Left lobe of liver (tissue), 2 donors: ENCODE measurements at places on chromosomes 2 and 18.

DNA sequence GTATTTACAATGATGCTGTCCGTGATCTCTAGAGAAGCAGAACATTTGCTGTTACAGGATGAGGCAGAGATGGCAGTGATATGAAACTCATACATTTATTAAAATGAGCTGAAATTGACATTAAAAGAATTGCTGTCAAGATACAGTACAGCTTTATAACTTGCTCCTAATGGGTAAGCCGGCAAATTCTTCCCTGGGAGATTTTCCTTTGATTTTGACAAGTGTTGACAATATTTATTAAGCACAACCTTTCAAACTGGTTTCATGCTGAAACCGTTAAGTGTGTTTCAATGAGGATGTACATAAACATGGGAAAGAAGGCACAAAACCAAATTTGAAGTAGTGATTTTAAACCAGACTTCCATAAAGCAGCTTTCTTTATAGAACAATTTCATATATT is 45.5 kb downstream of the SPHKAP start:
- DNase-seq = no peak

GRCh38 chr2:158772306-158773078 is 22.6 kb upstream of the DAPL1 start:
- DNase-seq = no peak

GRCh38 chr2:190846746-190847145 is 33.9 kb upstream of the GLS start:
- no peak for DNase-seq

DNA sequence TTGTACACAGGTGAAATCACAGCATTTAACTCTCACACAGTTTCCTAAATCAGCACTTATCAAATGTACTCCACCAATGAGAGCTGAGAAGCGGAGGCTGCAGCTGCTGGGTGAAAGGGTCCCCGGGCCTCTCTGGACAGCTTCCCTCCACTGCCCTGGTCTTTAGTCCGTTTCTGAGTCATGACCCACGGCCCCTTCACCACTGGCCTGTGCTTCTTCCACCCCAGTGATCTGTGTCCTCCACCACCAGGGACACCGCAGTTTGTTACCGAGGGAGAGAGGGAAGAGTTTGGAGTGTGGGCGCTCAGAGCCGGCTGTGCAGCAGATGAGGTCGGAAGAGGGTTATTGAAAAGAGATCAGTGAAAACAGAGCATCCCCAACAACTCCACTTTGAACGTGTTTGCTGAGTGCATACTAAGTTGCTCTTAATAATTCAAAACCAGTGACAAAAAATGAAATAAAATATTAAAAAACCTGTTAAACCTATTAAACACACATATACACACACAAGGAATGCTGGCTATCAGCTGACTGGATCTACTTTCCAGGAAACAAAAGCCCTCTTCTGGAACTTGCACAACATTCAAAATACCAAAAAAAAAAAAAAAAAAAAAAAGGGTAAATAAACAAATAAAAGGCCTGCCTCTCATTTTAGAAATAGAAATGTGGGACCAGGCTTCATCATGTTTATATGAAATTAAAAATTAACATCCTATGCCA is 54.1 kb downstream of the PXDN start:
- peak; percentile 32 for DNase-seq

DNA sequence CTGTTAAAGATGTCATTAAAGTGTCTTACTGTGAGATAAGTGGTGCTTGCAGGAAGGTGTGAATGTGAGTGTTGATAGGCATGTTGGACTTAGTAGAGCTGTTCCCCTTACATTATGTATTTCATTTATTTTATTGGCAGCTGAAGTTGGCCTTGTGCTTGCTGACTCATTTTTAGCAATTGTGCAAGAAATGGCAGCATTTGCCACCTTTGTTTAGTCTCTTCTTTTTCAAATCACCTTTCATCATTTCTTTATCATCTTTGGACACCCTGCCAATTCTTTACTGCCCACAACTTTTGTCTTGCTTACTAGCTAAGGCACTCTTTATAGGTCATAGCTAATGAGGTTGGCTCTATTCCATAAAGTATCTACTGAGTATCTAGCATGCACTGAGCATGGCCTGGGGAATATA is 130.3 kb upstream of the LYPD6 start:
- no peak for DNase-seq

DNA sequence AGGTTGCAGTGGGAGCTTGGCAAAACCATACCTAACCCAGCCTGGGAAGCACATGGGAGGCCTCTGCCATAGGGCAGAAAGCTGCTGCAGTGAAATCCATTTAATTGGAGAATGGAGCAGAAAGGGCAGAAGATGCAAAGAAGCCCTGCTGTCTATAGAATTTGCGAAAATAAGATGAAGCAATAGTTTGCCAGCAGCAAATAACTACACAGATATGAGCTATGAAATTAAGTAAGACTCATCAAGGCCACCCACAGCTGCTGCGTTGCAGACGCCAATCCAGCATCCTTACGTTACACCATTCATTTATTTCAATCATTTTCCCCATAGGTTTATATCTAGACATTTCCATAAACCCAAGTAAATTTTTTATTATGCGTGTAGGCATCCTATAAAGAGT is 21.1 kb downstream of the ATP8B1 start:
- DNase-seq = no peak

DNA sequence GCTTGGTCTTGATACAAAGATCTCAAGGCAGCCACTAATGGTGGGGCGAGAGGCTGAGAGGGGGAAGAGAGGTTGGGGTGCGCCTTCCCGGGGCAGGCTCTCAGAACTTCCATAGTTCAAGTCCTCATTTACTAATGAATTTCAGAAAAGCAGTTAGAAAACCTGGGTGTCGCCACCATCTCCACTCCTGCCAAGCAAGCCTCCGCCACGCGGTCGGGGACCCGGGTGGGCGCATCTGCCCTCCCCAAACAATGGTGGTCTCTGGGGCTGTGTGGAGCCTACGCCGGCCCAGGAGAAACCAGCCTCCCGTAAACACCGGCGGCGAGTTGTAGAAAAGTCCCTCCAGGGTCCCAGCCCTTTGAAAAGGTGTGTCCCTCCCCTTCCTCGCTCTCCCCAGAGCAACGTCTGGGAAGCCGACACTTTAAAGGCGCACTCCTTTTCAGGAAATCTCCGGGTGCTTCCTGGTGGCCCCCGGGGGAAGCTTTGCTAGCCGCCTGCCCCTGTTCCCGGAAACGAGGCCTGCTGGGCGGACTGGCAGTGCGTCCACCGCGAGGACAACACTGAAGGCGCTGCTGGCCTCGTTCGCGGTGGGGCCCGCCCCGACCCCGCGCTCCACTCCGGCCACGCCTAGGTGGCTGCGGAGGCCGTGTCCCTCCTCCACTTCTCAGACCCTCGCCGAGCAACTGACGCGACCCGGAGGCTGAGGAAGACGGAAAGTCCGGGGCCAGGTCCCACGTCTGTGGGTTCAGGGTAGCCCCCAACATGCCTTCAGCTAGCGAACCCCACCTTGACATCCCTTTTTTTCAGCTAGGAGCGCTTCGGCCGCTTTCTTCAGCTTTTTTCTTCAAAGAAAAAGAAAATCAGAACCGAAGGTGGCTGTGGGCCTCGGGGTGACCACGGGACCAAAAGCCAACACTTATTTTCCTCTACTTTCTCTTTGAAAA is 16.8 kb downstream of the EVX2 start:
- no peak for DNase-seq

DNA sequence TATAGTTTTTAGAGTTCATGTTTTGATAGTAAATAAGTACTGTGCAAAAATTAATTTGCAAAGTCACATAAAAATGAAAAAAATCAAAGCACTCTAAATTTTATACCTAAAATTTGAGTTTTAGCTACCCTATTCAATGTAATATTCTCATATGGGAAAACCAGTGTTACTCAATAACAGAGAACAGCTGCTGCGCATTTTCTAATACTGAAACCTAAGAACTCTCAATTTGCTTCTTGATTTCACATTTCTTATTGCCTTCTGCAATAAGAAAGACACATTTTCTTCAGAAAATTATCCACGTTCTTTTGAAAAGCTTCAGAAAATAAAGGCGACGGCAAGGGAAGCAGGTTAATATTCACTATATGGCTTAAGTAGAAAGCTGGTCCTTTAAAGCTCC is 199.1 kb upstream of the CCDC150 start:
- DNase-seq = no peak

DNA sequence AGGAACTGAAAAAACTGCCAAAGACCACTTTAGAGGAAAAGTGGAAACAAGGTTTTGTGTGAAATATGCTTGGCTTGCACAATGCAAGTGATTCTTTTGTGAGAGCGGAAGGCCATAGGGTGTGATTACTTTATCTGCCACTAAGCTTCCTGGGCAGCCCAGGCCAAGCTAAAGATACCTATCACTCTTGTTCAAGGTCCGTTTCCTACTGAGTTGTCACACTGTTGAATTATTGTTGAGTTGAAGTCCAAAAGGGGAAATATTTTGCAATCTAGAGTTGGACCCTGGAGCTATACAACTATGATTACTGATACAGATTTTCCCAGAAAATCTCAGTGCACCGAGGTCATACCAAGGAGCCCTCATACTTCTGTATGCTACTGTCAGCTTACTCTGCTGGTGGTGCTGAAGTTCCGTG is 72.7 kb upstream of the CTAGE1 start:
- DNase-seq = peak; percentile 70

GRCh38 chr2:9686061-9686460 is 55.3 kb upstream of the YWHAQ start:
- no peak for DNase-seq

- DNase-seq = no peak
Measured at GRCh38 chr2:55137024-55137958, 87.0 kb upstream of the RTN4 start.

- no peak for DNase-seq
Measured at GRCh38 chr2:61210332-61210981, 48.5 kb downstream of the C2orf74 start.

GRCh38 chr2:27029051-27029450 is 3.7 kb upstream of the TMEM214 start:
- DNase-seq = no peak

DNA sequence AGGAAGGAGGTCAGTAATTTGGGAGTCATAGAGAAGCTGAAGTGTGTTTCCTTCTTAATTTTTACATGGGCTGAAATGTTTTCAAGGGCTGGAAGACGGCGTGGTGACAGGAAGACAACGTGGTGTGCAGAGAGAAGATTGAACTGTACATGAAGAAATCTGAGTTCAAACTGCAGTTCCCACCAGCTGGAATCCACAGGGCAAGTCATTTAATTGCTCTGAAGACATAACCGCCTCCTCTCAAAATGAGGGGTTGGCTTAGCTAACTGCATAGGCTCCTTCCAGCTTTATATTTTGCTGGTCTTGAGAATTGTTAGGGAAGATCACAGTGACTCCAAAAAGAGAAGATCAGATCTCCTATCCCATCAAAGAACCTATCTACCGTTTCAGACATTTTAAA is 103.9 kb downstream of the SLC8A1 start:
- no peak for DNase-seq

DNA sequence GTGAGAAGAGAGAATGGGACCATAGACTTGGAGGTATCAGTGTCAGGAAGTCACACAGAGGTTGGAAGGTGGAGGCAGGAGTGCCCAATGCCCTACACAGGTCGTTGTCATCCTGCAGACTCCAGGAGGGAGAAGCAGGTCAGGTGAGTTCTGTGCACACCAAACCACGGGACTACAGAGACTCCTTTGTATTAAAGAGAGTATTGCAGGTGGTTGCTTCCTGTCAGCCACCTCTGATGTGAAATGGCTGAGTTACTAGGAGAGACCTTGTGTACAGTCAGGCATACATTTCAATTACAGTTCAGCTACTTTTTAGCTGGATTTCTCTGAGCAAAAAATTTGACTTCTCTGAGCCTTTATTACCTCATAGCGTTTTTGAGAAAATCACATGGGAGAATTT is 51.6 kb downstream of the SPP2 start:
- no peak for DNase-seq

GRCh38 chr2:28406-28975 is 17.8 kb downstream of the FAM110C start:
- DNase-seq = no peak

GRCh38 chr2:157587576-157587975 is 41.1 kb downstream of the ACVR1C start:
- DNase-seq = no peak

DNA sequence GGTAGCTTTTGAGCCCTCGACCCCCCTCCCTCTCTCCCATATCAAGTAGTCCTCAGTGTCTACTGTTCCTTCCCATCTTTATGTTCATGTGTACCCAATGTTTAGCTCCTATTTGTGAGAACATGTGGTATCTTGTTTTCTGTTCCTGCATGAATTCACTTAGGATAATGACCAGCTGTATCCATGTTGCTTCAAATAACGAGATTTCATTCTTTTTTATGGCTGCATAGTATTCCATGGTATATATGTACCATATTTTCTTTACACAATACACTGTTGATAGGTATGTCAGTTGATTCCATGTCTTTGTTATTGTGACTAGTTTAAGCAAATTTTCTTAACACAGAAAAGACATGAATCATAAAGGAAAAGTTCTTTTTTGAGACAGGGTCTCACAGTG is 16.5 kb upstream of the NDUFV2 start:
- DNase-seq = no peak

DNA sequence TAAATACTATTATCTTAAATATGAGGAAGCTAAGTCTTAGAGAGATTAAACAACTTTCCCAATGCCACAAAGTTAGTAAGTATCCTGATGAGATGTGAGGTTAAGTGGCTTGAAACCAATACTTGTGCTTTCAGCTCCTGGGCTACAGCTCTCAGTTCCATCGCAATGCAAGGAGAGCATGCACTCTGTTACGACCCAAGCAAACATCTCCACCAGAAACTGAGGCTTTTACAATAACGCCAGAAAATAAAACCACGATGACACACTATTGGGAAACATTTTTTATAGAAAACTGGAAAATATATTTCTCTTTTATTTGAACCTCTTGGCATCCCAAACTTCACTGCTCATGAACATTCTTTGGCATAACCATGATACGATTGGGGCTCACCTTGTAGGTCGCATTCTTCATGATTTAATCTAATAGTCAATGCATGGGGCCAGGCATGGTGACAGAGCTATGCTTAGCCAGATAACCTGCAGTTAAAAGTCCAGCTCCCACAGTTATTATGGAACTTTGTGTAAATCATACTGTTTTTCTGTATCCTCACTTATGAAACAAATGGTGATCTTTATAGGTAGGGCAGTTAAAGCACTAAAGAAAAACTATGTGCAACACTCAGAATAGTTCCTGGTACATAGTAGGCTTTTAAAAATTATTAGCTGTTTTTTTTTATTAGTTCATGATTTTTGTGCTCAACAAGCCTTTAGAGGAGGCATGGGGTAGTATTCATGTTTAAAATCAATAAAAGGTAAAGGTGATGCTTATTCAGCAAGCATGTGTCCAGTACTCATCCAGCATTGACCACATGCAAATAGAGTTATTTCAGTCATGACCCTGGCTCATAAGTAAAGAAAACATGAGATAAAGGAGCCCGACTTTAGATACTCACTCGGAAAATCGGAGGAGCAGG is 238.3 kb upstream of the TRIB2 start:
- no peak for DNase-seq

DNA sequence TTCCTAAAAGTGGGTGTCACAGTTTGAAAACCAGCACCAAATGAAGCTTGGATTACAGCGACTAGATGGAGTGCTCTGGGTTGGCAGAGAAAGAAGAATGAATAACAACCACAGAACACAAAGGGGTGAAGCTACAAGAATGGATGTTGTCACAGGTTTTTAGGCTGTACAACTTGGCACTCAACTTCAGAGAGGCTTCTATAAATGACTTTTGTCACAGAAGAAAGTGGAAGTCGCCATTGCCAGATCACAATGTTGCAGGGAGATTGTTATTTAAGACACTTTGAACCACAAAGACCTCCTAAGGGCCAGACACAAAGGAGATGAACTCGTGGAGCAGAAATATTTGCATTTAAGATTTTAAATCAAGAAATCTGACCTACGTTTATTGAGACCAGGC is 354.2 kb downstream of the CDH7 start:
- DNase-seq = no peak

GRCh38 chr2:230657462-230657861 is 55.2 kb upstream of the CAB39 start:
- DNase-seq = no peak

- no peak for DNase-seq
Measured at GRCh38 chr2:38154395-38154794, 78.4 kb upstream of the CYP1B1 start.
